ENCODE measurements at places on chromosomes 2 and 18.

DNA sequence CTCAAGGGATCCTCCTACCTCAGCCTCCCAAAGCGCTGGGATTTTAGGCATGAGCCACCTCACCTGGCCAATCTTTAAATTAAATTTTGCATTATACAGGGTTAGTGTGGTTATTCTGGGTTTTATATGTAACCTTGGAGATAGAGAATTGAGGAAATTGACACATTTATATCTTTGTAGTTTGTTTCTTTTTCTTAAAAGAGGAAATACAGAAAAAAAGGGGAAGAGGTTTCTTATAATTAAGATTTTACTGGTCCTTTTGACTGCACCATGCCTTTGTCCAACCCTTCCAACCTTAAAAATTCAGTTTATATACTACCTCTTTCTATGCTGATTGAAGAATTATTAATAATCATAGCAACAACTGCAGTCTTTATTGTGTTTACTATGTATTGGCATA, 210.1 kb upstream of the STON1 start:
- DNase-seq: no peak

DNA sequence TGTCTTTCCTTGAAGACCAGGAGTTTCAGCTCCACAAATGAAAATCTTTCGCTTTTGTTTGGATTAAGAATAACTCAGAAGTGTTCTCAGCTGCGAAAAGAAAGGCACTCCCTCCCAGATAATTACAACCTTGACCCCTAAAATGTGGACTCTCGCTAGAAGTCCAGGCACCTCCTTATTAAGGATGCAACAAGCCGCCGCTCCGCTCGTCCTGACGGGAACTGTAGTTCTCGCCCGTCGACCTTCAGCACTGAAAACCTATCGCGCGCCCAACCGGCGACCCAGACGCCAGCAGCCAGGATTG, 559 bp downstream of the IMMT start:
- no peak for DNase-seq

DNA sequence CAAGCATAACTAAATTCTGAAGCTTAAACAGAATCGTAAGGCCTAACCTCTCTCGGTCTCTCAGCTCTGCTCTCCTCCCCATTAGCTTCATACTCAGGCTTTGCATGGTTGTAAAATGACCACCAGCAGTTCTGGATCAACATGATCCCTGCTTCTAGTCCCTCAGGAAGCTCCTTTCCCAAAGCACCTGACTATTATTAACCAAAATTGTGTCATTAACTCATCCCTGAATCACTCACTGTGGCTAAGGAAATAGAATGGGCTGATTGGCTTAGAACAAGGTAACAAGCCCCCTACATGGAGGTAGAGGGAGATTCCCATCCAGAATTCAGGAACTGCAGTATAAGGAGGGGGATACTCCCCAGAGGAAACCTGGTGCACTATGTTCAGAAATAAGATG, 448.3 kb downstream of the ARHGAP15 start:
- DNase-seq: no peak

- DNase-seq: no peak
Observed at GRCh38 chr2:149765636-149766035, 178.1 kb upstream of the MMADHC start.
